Activated effector memory CD4-positive, alpha-beta T cell treated with anti-CD3 and anti-CD28 coated beads, Interleukin-2, amount 50 U/mL, for 16 hours (primary cell): ENCODE measurements at places on chromosomes 5 and 9.

- DNase-seq, result no peak
These were observed 5.9 kb downstream of the SERINC5 start for GRCh38 chr5:80249901-80250300.

DNA sequence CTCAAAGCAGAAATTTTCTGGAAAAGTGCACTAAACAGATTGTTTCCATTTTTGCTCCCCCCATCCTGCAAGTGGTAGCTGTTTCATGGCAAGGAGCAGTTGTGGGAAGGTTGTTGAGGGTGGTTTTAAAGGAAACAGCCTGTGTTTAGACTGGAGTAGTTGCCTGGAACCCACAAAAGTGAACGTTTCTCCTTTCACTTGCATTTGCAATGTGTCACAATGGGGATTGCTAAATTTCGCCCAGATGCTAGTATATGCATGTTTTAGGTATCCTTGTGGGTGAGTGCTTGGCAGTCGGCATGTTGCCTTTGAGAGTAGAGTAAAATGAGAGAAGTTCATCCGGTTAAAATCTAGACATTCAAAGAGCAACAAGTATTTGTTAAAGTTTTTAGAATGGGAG is 1099.9 kb upstream of the DMAC1 start:
- no peak for DNase-seq

- DNase-seq, result no peak
These were observed 108.7 kb downstream of the RXRA start for GRCh38 chr9:134434894-134435506.

DNA sequence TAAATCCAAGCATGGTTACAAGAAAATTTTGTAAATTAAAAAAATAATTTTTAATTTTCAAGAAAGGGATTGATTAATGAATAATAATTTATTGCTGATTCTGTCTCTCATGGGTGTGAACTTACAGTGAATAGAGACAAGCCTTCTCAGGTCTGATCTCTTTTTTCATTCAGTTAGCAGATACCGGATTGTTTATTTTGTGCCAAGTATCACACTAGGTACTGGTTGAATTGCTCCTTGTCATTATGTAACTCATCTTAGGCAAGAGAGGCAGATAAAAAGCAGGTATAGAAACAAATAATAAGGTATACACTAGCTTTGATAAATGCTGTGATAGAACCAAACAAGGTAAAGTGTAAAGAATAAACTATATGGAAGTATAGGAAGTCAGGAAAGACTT is 283.3 kb downstream of the PJA2 start:
- DNase-seq, result no peak

DNA sequence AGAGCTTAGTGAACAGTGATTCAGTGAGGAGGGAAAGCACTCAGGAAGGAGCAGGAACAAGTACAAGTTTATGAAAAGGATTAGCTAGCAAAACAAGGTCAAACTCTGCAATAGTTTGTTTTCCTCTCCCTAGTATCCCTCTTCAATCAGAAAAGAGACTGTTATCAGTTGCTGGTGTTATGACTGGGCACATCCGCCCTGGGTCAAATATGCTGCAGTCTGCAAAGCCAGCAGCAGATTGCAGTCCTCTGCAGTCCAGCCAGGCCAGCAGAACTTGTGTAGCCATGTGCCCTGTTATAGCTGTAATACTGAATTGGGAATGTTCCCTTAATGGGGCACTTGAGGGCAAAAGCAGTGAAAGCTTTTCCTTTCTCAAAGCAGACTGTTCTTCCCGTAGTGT is 12.0 kb downstream of the PCDHAC2 start:
- no peak for DNase-seq

- no peak for DNase-seq
These were observed 166.9 kb downstream of the TRIO start for GRCh38 chr5:14309878-14310531.

- DNase-seq, result no peak
These were observed 118.5 kb downstream of the INVS start for GRCh38 chr9:100217536-100217935.

DNA sequence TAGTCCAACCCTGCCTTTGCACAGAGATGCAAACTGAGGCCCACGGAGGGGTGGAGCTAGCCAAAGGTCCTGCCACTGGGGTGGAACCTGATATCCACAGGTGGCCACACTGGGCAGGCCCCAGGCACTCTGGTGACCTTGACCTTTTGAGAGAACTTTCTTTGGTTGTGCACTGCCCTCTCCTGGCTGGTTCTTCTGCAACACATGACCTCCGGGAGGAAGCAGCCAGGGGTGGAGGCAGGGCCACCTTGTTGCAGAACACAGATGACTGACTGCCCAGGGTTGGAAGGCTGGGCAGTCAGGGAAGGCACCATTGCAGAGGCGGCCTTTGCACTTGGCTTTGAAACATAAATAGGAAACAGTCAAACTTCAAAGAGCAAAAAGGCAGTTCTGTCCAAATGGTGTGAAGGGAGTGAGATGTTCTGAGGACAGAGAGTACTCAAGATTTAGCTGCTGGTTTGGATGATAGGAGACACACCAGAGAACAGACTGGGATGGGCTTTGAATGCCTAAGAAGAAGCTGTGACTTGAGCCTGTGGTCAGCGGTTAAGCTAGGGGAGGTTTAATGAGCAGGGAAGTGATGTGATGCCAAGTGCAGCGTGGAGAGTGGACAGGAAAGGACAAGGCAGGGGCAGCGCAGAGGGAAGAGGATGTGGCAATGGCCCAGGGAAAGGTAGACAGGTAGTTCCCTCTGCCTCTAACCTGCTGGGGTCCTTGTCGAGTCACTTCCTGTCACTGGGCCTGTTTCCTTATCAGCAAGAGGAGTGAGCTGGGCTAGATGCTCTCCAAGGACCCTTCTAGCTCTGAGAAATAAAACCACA is 6.8 kb upstream of the TCOF1 start:
- DNase-seq, result peak; percentile 75

DNA sequence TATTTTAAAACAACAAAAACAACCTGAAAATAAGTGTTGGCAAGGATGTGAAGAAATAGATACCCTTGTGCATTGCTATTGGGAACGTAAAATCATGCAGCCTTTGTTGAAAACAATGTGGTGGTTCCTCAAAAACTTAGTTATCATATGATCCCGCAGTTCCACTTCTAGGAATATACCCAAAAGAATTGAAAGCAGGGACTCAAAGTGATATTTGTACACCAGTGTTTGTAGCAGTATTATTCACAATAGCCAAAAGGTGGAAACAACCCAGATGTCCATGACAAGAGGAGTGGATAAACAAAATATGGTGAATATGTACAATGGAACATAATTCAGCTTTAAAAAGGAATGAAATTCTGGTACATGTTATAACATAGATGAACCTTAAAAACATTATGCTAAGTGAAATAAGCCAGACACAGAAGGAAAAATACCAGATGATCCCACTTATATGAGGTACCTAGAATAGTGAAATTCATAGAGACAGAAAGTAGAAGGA is 29.0 kb downstream of the IRF1 start:
- DNase-seq, result no peak

GRCh38 chr5:123879071-123879470 is 367.1 kb downstream of the CSNK1G3 start:
- DNase-seq, result no peak

DNA sequence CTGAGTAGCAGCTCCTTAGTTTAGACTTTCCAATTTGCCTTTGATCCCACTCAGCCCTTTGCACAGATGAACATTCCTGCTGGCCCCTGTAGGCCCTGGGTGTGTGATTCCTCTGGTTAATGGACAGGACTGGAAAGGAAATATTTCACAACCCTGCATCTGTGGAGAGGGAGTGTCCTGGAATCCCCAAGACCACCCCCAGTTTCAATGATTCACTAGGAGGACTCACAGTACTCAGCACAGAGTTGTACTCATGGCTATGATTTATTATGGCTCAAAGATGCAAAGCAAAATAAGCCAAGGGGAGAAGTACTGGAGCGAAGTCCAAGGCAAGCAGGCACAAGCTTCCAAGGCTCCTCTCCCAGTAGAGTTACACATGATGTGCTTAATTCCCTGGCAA is 42.4 kb upstream of the TJP2 start:
- no peak for DNase-seq

GRCh38 chr9:71669284-71669995 is 98.9 kb downstream of the CEMIP2 start:
- DNase-seq, result no peak

DNA sequence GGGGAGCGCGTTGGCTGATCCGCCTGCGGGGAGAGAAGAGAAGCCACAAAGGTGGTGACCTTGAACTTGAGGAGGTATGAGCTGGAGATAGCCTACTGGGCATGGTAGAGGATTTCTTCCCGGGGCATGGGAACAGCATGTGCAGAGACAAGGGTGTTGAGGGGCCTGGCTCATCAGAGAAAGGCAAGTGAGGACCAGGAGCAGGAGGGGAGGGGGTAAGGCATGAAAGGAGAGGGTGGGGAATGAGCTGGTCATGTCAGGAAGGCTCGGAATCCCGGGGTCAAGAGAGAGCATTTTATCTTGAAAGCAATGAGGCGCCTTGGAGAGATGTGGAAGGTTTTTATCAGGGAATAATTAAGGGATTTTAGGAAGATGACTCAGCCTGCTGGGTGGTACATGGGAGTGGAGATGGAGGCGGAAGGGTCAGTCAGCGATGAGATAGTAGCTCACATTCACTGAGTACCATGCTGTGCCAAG is 121.1 kb downstream of the LHX2 start:
- DNase-seq, result peak; percentile 12

DNA sequence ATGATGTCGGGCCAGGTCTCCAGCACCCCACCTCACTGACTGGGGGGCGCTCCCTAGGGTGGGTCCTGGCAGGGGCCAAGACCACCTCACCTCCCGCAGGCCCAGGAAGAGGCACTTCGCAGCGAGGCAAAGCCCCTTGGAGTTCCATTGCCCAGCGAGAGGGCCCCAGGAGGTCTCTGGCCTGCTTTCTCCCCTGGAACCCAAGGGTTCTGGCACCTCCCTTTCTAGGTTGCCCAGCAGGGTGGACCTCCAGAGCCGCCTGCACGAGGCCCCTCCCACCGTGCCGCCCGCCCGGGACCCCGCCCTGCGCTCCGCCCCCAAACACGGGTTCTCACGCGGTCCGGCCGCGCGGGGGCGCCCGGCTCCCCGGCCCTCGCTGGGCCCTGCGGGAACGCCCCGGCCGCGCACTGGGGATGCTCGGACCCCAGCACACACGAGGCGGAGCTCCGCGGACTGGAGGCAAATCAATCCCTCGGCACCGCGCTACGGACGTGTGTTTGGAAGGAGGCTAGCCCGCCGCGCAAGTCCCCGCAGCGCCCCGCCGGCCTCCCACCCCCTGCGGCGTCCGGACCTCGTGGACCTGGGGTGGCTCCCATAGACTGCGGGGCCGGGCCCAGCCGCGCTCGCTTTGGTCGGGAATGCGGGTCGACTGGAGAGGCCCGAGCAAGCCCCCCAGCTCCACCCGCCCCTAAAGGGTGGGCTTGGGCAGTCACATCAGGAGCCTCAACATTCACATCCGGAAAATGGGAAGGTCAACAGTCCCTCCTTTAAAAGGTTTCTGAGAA is 99.5 kb upstream of the LMX1B start:
- peak; percentile 87 for DNase-seq

DNA sequence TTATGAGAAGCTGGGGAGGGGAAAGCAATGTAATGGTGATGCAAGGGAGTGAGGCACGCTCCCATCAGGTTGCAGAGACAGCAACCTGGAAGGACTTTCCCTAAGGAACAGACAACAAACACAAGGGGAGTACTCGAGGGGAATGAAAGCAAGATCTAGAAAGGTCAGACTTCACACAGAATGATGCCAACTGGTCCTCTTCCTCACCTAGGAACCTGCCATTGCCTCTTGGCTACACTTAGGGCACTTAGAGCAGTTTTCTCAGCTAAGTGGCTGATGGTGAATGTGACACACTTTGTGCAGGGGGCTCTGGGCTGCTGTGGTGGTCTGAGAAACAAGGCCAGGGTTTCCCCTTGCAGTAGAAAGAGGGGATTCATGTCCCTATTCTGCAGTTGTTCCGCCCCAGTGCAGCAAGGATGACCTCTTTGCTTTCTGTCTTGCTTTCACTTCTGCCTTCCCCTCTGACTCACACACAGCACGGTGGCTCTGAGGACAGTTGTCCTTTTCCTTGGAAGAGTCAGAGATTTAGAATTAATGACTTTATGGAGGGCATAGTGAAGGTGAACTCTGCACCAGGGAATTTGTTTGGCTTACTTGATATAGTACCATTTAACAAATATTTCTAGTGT is 394.0 kb upstream of the KLF4 start:
- no peak for DNase-seq

- DNase-seq, result no peak
These were observed 142.2 kb downstream of the BAAT start for GRCh38 chr9:101242651-101243050.

- no peak for DNase-seq
These were observed 55.5 kb upstream of the FUBP3 start for GRCh38 chr9:130523921-130524320.

- no peak for DNase-seq
These were observed 2.9 kb upstream of the NDST1 start for GRCh38 chr5:150505041-150505511.

DNA sequence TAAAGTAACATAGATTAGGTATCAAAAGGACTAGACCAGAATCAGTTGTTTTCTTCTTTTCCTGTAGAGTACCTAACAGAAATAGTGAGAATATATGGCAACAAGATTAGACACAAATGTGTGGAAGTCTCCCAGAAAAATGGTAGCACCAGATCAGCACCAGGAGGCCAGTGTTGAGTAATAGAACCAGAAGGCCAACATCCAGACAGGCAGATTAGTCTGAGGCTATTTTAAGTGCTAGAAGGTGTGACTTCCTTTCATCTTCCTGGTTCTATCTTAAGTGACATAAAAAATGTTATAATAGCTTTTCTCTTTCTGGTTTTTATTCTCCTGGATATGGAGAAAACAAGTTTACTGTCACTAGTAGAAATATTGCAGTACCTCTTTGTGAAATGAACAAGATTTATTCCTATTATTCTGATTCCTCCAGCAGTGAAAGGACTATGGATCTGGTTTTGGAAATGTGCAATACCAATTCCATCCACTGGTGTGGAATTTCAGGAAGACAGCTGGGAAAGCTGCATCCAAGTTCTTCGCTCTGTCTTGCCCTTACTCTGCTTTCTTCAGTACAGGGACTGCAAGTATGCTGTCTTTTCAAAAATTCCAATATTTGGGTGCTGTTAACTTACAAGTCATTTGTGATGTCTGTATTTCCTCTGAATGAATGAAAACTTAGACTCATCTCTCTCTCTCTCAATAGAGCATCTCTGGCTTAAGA is 39.1 kb downstream of the SHLD3 start:
- no peak for DNase-seq

GRCh38 chr5:153777681-153778581 is 260.8 kb downstream of the FAM114A2 start:
- no peak for DNase-seq

GRCh38 chr5:61464512-61464911 is 132.5 kb downstream of the ZSWIM6 start:
- no peak for DNase-seq
